ENCODE measurements at places on chromosomes 16 and 17.

DNA sequence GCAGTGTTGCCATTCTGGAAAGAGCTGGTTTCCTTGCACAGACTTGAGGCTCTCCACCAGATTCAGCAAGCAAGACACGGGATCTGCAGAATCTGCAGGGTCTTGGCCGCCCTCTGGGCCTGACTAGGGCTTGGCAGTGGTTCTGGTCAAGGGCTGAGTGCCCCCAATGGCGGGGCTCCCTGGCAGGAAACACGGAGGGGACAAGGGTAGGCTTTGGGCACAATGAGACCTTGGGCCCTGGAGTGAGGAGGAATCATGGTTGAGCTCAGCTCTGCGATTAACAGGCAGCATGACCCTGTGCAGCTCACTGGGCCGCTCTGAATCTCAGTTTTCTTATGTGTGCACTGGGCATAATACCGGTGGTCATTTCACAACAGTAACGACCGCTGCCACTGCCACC lies 249.9 kb downstream of the GSG1L start:
- no peak for DNase-seq

DNA sequence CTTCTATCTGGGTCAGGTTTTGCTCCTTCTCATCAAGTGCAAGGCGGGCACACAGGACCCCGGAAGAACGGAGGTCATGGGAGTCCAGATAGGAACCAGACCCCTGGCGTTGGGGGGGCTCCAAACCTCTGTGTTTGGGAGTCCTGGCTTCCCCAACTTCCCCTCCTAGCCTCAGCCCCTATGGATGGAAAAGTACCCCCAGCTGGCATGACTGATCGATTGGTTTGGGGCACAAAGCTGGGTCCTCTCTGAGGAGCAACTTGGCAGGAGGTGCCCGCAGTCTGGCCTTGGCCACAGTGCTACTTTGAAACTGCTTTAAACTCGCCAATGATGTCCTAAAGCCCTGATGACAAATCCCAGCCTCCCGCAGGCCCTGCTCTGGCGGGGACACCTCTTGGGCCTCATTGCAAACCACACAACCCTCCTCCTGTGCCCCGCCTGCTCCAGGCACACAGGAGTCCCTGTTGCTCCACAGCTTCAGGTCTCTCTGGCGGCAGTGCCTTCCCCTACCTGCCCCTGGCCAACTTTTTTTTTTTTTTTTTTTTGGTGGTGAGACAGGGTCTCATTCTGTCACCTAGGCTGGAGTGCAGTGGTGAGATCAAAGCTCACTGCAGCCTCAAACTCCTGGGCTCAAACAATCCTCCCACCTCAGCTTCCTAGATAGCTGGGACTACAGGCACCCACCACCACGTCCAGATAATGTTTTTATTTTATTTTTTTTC lies 38.0 kb upstream of the SNN start:
- DNase-seq = no peak

- DNase-seq = no peak
These were observed 416 bp downstream of the KIFC3 start for GRCh38 chr16:57801809-57802340.

DNA sequence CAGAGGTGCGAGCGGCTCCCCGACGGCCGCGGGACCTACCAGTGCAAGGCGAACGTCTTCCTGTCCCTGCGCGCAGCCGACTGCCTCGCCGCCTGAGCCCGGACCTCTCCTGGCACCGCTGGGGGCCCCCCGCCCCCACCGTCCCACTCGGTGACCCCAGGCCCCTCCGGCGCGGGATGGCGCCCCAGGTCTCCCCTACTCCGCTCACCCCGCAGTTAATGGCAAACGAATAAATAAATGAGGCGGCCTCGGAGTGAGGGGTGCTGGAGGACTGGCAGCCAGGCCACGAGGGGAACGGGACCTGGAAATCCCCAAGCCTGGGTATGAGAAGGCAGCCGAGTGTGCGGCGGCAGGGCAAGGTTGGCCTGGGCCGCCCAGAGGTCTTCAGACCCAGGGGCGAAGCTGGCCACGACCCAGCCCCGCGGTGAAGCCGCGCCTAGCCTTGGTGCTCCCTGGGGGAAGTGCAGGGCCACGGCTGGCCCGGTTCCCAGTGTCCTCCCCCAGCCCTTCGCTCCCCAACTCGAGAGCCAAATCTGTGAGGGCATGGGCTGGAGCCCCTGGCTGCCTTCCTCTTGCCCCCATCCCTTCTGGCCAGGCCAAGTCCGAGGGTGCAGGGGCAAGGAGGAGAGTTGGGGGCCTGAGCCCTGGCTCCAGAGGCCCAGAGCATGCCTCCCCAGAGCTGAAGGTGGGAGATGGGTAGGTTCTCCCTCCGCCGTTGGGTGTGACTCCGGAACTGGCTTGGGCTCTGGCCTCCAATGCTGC lies 796 bp downstream of the NPB start:
- no peak for DNase-seq

DNA sequence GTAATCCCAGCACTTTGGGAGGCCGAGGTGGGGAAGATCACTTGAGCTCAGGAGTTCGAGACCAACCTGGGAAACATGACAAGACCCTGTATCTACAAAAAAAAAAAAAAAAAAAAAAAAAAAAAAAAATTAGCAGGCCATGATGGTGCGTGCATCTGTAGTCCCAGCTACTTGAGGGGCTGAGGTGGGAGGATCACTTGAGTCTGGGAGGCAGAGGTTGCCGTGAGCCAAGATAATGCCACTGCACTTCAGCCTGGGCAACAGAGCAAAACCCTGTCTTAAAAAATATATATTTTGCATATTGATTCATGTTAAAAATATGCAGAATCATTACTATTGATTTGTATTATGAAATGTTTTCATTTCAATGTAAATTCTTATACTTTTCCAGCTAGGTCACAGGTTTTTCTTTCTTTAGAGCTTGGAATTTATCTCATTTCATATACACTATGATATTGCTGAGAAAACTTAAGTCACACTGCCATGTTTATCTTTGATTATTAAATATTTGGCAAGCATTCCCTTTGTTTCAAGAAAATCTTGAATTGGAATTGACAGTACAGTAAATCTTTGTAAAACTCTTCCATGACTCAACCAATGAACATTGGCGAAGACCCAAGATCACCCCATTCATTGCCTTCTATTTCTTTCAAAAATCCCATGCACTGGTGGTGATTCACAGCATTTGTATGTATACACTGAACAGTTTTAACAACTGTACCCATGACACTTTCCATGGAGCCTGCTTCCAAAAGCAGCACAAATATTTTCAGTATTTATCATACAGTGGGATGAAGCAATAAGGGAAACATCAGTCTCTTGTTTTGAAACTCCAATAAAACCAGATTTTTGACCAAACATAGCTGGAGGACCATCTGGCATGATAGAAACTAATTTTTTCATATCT lies 83.5 kb upstream of the TNRC6A start:
- no peak for DNase-seq

GRCh38 chr17:32487473-32488176 lies 832 bp downstream of the CDK5R1 start:
- DNase-seq = no peak

GRCh38 chr17:2059547-2060384 lies 4.9 kb downstream of the HIC1 start:
- DNase-seq = no peak
